A549 treated with RU486 at 1 μM for 4 hours (cell line): ENCODE measurements at places on chromosomes 1 and 21. TPM values are rescaled to one million over a fixed set of nuclear protein-coding genes. Genes with fewer than 3 reads are reported as not detected.

Gene DNALI1
- 0.06 to 0.12 TPM in 2 of 5 replicates, not detected in the others for total RNA-seq

Gene B3GALT2
- total RNA-seq = not detected in 5 replicates

Gene TMEM52
- total RNA-seq = 0.30 to 1.0 TPM (median 0.88 TPM) in 5 replicates

Gene ATP1A4
- total RNA-seq = not detected in 5 replicates

Gene RNF19B
- 18.9 to 24.1 TPM (median 23.2 TPM) in 5 replicates for total RNA-seq

Gene C1orf94
- not detected in 5 replicates for total RNA-seq

Gene TEX38
- total RNA-seq = 0.13 TPM in 1 of 5 replicates, not detected in the others

Gene REN
- not detected in 5 replicates for total RNA-seq

Gene KRTAP11-1
- total RNA-seq = not detected in 5 replicates

Gene TBX19
- total RNA-seq = 0.84 to 1.2 TPM (median 0.93 TPM) in 5 replicates

Gene B3GALT5
- 0.15 to 0.29 TPM (median 0.23 TPM) in 5 replicates for total RNA-seq
